ENCODE measurements at places on chromosomes 7 and 10.

DNA sequence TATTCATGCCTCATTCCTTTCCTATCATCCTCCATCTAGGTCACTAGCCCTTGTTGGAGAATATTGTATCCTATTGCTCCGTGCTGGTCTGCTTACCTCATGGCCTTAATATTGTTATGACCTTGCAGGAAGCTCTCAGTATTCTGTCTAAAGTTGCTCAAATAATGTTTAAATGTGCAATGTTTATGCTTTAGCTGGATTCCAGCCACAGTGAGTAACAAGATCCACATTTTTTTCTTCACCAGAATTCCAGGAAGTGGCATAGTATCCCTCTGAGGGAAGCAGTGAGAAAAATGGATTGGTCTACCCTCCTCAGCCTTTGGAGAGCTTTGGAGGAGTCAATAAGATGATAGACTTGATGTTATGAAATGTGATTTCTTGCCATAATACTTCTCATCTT is 402.6 kb downstream of the NRG3 start:
- DNase-seq, result no peak

- no peak for DNase-seq
These were observed 80.8 kb downstream of the PTPRE start for GRCh38 chr10:127987467-127988380.

DNA sequence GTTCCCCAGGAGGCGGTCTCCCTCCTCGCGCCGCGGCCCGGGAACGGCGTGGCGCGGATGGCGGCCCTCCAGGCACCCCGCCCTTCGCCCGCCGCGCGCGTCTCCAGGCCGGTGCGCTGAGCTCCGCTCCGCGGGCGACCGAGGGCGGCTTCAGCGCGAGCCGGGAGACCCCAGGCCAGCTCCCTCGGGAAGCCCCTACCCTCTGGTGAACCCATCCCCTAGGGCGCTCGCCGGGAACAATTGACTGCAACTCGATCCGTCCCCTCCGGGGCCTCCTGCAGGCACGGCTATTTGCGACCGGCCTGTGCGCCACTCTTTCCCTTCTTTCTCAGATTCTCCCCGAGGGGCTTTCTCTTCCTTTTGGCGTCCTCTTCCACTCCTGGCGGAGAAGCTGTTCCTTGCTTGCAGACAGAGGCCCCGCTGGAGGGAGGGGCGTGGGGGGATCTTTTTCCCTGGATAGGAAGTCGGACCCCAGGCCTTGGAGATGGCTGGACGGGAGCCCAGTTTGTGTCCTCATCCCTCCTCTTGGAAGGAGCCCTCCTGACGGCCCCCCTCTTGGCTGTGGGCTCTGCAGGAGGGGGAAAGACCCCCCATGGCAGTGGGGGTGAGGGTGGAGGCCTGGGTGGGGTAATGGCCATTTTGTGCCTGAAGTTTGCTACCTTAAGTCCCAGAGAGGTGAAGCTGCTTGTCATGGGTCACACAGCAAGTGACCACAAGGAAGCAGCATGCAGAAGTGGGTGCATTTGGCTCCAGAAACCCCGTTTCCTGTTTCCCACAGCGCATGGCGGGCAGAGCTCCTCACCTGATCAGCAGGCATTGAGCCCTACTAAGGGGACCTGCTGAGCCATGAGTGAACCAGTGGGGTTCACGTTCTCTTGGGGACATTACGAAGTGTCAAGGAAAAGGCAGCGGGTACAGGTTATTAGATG is 171.2 kb upstream of the TNRC18 start:
- no peak for DNase-seq

- DNase-seq, result no peak
These were observed 692 bp downstream of the NEURL1 start for GRCh38 chr10:103493916-103494877.

DNA sequence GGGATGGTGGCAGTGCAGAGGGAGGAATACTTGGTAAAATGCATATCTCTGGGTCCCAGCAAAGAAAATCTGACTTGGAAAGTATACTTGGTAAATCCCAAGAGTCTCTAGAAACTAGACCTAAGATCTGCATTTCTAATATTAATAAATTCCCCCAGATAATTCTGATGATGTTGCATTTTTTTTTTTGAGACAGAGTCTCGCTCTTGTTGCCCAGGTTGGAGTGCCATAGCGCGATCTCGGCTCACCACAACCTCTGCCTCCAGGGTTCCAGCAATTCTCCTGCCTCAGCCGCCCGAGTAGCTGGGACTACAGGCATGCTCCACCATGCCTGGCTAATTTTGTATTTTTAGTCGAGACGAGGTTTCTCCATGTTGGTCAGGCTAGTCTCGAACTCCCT is 97.9 kb upstream of the ANK3 start:
- DNase-seq, result no peak

DNA sequence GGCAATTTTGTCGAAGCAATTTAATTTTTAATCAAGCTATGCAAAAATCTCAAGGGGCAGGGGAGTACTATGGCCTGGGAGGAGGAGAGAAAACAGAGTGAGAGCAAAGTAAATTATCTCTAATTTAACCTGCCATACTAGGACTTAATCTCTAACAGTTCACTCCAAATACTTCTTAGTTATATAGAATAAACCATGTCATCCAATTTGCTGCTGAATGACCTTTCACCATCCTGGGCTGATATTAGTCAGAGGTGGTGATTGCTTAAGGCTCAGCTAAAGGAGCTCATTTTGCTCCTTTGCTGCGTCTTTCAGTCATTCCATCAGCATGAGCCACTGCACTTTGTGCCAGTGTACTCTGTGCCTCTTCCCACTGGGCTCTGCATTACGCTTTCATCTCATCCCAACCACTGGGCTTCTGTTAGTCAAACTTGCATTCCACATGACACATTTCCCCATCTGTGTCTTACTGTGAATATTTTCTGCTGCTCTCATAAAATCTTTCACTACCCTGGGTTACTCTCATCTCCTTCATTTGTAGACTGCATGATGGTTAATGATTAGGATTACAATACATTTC is 84.3 kb downstream of the CD36 start:
- DNase-seq, result peak; percentile 64

GRCh38 chr10:57579926-57580325 is 687.8 kb downstream of the IPMK start:
- no peak for DNase-seq

DNA sequence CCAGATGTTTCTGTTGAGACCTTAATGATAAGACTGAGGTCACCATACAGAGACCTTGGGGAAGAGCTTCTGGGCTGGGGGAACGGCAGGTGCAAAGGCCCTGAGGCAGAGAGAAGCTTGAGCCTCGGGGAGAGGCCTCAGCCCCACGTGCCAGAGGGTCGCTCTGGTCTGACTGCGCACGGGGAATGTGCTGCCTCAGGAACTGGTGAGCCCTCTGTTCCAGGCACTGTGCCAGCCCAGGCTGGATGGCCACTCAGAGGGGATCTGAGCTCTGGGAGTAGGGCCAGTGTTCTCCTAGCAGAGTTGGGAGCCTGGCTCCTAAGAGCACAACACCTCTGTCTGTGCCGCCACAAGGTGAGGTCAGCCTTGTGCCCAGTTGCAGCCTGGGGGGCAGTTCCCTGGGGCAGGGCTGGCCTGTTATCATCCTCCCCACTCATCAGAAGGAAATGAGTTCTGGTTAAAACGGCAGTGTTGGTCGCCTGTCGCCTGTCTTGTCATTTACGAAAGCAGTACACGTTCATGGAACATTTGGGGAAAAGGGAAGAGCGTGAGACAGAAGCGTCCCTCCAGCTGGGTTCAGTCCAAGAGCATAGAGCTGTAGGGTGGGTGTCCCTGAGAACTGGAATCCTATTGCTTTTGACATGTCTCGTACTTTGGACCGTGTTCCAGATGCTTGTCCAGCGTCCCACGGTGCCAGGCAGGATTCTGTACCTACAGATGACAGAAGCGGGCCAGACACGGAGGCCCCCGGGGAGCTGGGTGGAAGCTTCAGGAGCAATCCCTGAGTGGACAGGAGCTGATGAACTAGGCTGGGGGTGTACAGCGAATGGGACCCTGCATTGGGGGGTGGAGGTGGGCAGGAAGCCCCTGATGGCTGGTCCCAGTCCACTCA is 4.3 kb downstream of the TTYH3 start:
- DNase-seq, result no peak

DNA sequence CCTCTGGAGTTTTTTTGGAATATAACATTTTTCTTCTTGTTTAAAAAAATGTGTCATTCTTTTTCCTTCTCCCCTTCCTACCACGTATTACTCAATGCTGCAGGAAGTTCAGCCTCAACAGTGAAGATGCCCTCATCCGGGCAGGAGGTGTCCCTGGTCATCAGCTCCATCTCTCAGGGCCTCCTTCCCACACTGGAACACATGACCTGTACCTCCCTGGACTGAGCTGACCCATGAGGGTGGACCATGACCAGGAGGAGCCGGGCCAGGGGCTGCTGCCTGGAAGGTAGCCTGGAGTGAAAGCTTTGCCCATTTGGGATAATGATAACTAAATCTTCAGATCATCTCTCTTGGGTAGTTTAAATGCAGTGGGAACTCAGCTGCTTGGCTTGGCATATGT is 316.5 kb upstream of the ZMIZ1 start:
- DNase-seq, result no peak

- DNase-seq, result no peak
These were observed 42.6 kb downstream of the KIF20B start for GRCh38 chr10:89744026-89744425.

GRCh38 chr7:130141884-130142653 is 63.1 kb downstream of the TMEM209 start:
- DNase-seq, result no peak

DNA sequence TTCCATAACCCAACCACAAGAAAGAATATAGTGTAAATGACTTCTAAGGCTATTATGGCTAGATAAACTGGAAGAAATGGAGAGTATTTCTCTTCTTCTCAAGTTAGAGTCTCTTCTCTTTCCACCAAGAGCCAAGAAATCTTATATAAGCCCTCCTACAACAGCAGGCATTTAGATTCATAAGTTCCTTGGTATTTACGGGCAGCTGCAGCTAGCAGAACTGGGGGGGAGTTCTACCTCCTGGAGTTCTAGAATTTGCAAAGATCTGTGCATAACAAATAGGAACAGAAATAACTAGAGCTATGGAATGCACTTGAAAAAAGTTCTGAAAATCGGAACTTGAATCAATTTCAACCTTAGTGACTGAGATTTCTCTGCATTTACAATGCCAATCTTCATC is 715.2 kb upstream of the GRM3 start:
- DNase-seq, result no peak

- no peak for DNase-seq
These were observed 446.4 kb downstream of the SDK1 start for GRCh38 chr7:3747467-3747866.

- DNase-seq, result no peak
These were observed 40.0 kb downstream of the FIGNL1 start for GRCh38 chr7:50409856-50410745.

DNA sequence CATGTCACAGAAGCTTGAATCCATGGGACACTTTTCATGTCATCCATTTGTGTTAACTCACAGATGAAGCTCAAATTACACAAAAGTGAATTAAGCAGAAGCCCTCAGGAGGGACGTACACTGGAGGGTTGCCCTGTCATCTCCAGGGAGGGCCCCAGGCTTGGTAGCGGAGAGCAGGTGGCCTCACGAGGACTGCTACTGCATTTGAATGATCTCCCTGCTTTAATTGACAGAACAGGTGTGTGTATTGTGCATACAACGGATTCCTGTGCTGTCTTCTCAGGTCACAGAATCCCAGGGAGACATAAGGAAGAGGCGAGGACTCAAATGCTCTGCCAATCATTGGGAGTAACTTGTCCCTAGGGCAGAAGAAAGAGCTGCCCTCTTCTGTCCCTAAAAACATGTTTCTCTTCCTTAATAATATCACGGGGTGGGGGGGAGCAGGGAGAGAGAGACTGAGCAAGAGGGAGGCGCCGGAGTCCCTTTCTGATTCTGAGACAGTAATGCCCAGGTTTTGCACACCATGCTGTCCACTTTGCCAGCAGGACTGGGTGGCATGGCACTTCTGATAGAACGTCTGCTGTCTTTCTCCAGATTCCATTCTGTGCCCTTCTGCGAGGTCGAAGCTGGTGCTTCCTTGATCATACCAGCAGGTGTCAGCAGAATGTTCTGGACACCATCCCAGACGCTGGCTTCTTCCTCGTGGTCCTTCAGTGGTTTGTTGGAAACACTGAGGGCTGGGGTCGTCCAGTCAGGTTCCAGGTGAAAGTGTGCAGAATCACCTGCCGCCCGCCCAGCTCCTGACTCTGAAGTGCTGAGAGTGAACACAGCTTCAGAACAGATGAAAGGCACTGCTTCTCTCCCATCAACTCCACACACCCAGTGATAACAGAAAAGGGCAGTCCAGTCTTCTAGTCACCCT is 26.2 kb upstream of the RASGEF1A start:
- DNase-seq, result no peak

DNA sequence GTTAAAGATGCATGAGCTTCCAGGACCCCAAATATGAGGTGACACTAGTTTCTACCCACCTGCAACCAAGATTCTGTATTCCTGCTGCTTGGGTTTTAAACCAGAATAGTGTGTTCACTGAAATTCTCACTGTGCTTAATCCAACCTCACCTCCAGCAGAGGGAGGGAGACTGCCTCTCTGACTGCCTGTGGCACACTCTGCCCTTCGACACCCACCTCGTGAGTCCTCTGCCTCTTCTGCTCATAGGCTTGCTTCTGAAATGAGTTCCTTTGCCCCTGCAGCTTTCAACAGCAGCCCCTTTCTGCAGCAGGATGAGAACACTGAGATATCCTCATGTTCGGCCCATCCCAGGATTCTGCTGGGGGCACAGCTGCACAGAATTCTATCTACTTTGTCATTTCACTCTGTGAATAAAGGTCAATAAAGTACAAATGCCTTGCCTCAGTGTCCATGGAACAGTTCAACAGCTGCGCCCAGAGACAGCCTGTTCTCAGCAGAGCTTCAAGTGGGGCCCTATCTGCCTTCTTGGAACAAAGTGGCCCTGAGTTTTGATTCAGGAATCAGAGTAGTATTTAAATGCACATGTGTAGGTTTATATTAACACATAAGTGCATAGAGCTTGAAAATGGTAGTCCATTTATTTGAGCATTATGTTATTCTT is 632.5 kb downstream of the TNS3 start:
- no peak for DNase-seq

- no peak for DNase-seq
These were observed 4.9 kb downstream of the TRIM8 start for GRCh38 chr10:102648889-102649796.

GRCh38 chr7:45569290-45569685 is 4.9 kb upstream of the ADCY1 start:
- no peak for DNase-seq

- no peak for DNase-seq
These were observed 16.0 kb downstream of the TCAF1 start for GRCh38 chr7:143885951-143886350.

DNA sequence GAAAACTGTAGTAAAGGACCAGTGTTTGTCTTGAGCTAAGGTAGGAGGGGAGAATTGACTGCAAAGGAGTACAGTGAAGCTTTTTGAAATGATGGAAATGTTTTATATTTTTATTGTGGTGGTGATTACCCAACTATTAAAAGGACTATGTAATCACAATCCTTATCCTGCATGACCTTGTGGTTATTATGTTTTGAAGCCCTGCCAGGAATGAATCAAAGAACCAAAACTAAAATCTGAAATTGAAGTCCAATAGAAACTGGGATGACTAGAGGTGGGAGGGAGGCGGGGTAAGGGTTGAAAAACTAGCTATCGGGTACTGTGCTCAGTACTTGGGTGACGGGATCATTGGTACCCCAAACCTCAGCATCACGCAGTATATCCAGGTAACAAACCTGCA is 8.2 kb downstream of the CCDC7 start:
- DNase-seq, result no peak

- no peak for DNase-seq
These were observed 338.1 kb upstream of the SEMA3C start for GRCh38 chr7:81256991-81257390.

All from thoracic aorta (tissue), 2 donors.